ENCODE measurements at places on chromosomes 1 and 21.

GRCh38 chr1:111565079-111565478, 54.5 kb upstream of the RAP1A start:
- no peak for DNase-seq

DNA sequence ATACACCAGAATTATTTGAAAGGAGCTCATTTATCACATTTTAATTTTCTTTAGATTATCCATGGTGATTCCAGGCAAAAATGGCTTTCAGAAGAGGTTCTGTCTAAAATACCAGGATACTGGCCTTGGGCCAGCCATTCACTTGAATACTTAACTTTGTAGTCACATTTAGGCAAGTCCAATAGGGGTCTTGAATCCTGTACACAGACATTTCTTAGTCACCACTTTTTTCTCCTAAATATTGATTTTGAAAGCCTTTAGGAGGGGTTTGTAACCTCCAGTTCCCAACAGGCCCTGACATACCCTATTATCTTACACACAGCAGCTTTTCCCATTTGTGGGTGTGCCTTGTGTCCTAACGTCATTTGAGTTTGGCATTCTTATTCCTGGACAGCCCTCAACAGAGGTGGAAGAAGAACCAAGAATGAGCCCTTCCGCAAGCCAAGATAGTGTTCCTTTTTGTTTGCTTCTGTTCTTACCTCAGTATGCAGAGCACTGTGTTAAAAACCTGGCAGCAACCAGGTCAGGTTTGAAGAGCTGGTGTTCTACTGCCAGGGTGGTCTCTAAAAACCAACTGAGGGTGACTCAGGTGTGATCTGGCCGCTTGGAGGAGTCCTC, 19.5 kb downstream of the MAP3K7CL start:
- no peak for DNase-seq

DNA sequence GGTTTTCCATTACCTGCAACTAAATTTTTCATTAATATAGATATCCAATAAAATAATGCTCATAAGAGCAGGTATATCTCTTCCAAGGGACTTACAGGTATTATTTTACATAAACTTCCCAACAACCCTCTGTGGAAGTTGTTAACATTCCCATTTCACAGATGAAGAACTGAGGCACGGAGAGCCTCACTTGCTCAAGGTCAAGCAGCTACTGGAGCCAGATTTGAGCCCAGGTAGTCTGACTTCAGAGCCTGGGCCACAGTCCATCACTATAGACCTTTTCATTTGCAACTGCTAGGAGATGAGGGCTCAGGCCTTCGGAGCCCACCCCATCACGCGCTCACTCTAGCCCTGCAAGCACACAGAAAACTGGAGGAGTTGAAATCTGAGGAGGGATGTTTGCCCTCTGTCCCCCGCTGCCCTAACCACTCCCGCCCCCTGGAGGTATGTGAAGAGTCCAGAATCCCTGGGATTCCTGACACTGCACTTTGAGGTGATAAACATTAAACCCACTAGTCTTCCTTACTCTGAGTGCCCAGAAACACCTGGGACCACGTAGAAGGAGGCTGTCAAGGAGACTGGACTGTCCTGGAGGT, 11.7 kb upstream of the ALPL start:
- DNase-seq: no peak

DNA sequence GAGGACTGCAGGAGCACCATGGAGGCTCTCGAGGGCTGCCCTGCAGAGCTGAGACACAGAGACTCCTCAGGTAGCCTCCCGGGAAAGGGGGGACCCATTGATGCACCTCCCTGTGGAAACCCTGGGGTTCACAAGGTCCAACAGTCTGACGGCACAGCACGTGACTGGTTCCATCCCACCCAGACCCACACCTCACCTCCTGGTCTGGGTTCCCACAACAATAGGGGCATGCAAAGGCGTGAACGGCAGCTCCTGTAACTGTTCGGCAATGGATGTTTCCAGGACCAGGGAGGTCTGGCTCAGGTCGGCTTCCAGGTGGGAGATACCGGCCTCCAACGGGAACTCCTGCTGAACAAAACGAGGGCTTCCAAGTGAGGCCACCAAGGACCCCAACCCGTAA, 86.8 kb downstream of the NPHP4 start:
- DNase-seq: no peak

- DNase-seq: no peak
Measured at GRCh38 chr1:77532641-77533040, 149.8 kb downstream of the ZZZ3 start.

GRCh38 chr1:193408782-193409293, 222.4 kb upstream of the B3GALT2 start:
- no peak for DNase-seq

DNA sequence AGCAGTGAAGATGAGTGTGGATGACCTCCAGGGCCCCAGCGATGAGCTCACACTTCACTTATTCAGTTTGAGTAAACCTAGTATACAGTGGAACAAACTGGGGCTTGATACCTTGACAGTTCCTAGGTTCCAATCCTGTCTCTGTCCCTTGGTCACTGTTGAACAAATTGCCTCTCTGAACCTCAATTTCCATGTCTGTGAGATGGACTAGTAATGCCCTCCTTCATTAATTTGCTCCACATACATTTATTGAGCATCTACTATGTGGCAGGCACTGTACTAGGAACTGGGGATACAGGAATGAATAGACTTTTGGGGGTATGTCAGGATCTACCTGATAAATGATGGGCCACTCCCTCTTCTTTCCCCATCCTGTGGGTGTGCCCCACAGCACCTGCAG, 57.3 kb downstream of the SDC3 start:
- DNase-seq: no peak

GRCh38 chr1:162275622-162276175, 101.0 kb downstream of the SPATA46 start:
- DNase-seq: no peak

DNA sequence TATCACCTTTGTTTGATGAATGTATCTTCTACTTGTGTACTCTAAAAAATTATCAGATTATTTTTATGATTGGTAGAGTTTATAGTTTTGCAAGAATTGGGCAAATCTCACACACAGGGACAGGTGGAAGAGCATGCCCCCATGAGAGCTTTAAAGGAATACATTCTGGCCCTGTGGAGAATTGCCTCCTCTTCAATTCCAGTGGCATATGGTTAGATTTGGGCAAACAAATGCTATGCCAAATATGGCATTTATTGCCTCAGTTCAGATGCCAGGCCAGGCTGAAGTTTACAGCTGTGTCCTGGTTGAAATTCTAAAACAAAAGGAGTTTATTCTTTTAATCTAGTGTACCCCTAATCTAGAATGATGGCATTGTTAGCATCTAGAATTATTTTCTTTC, 162.4 kb upstream of the CACYBP start:
- no peak for DNase-seq

- no peak for DNase-seq
Measured at GRCh38 chr1:235646463-235646862, 3.1 kb downstream of the GNG4 start.

- DNase-seq: no peak
Measured at GRCh38 chr1:79037085-79037484, 30.6 kb upstream of the ADGRL4 start.

DNA sequence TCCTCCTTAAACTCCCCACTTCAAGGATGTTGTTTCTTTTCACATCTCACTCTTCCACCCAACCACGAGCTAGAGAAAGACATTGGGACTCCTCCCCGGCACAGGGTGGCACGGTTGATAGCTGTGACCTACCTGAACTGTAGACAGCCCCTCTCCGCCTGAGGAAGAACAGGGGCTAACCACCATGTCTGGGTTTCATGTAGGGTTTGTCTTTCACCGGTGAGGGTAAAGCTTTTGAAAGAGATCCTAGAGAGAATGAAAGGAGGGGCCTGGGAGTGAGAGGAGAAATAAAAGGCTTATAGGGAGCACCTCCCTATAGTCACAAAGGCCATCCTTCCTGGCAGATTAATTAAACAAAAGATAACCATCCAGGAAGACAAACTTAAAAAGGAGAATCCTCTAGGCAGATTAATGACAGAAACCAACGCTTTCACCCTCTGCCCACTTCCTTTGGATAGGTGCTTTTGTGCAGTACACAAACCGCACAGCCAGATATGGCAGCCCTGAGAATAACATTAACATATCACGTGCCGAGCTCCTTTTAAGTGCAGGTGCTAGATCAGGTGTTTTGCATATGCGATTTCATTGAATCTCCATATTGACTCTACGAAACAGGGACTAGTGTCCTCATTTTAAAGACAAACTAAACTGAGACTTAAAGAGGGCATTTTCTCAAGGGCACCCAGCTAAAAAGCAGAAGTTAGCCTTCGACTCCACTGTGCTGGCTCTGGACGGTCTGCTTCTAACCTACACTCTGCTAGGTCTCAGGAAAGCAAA, 178.1 kb upstream of the RUNX1 start:
- peak; percentile 47 for DNase-seq

GRCh38 chr1:226405411-226405988, 2.4 kb downstream of the PARP1 start:
- DNase-seq: peak; percentile 28

DNA sequence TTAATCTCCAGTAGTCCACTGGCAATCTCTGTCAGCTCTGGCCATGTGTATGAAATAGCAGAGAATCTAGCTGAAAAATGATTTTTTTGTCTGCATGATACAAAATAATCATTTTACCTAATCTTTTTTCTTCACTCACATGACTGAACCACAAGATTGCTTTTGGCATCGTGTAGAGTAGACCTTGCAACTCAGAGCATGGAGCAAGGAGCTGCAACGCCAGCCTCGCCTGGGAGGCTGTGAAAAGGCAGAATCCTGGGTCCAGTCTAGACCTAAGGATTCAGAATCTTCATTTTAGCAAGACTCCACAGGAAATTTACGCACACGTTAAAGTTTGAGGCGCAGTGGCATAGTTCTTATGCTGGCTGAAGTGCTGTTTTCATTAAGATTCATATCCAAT, 40.2 kb downstream of the TOMM20 start:
- DNase-seq: no peak

- DNase-seq: no peak
Measured at GRCh38 chr1:218661411-218661810, 316.3 kb downstream of the TGFB2 start.

DNA sequence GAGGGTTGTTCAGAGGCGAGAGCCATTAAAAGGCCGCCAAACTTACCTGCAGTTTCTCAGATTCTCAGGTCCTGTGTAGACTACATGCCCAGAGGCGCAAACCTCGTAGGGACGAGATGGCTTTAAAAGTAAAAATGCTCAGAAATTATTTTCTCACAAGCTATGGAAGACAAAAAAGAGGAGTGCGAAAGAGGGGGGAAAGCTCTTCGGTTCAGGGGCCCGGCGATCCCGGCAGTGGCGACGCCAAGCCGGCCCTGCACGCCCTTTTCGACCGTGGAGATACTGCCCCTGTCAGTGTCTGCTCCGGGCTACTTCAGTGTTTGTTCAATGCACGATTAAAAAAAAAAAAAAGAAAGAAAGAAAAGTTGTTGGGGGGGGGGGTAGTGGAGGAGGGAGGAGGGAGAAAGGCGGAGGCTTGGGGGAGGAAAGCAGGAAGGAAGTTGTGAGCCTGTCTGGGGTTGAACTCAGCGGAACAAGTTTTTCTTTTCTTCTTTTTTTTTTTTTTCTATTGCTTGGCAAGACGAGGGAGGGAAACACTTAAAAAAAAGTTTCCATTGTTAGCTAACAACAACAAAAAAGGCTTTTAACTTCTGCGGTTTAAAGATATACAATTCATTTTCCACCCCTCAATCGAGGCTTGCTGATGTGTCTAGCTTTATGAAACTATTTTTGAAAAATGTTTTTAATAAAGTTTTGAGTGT, at the start of gene ITPKB:
Gene ITPKB (minus strand): TSS at position 288 of the 701 bp plus-strand sequence. CDS start 1,824 bp downstream, outside the sequence.
- peak; percentile 67 for DNase-seq

GRCh38 chr1:212260557-212261355, 24.5 kb upstream of the PPP2R5A start:
- no peak for DNase-seq

- no peak for DNase-seq
Measured at GRCh38 chr1:108824051-108824450, 32.8 kb downstream of the AKNAD1 start.

DNA sequence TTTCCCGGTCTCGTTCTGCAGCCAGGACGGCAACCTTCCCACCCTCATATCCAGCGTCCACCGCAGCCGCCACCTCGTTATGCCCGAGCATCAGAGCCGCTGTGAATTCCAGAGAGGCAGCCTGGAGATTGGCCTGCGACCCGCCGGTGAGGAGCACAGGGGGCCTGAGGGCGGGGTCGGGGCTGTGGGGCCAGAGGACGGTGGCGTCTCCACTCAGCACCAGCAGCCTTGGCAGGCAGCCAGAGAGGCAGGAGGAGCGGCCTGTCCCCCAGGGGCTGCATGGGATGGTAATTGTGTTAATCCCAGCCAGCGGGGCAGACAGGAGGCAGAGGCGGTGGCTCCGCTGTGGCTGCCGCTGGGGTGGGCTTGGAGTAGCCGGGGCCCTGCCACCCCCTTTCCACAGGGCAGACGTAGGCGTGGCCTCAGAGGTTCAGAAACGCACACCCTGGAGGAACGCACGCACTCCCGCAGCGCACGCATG, 12.1 kb downstream of the SAMD11 start:
- DNase-seq: no peak

GRCh38 chr1:150003801-150004200, 6.7 kb downstream of the OTUD7B start:
- DNase-seq: no peak

DNA sequence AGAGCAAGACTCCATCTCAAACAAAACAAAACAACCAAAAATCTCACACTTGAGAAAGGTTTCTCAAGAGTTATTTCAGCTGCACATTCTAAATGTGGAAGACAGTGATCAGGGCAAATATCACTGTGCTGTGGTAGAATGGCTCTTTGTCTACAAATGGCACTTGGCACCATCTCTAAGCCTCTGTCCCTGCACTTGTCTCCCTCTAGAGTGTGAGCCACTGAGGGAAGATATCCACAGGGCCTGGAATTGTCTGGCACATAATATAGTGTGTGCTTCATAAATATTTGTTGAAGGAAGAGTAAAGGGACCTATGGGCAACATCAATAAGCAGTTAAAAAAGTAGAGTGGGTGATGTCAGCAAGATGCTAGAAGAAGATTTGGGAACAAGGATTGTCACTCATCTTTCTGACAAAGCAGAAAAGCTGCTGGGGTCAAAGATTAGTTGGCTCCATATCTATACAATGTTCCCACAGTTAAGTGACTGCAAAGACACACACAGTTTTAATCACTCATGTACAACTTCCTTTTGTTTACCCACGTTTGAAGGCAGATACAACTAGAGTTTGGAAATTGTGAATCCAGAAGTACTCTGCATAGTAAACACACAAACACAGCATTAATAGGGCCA, 19.1 kb downstream of the CD101 start:
- no peak for DNase-seq

DNA sequence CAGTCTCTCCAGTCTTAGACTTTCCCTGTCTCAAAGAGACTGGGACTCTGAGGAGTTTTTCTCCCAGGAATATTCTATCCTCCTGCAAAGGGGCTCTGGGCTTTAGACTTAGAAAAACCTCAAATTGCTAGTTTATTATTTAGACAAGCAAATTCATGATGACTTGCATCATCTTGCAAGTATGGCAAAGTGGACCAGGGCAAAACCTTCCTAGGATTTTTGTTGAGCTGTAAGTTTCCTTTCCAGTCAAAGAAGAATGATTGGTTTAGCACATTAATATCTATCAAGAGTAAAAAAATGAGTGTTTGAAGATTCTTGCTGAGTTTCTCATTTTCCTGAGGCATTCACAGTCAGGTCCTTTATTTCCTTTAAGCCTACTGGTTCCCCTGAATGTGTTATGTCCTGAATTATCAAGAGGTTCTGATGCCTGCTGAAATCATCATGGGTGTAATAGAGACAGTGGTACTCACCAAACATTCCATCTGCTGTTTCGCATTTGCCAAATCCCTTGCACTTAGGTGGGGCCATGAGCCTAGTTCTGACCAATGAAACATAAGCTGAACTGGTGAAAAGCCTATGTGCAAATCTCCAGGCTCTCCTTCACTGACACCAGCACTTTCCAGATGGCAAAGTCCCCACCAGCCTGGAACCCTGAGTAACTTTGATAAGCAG, 25.2 kb upstream of the SPAG17 start:
- no peak for DNase-seq

GRCh38 chr21:26124896-26125295, 45.7 kb downstream of the APP start:
- no peak for DNase-seq
